ENCODE measurements at places on chromosomes 4 and X.

- DNase-seq, result no peak
Measured at GRCh38 chr4:16056681-16057385, 27.0 kb downstream of the PROM1 start.

GRCh38 chrX:132474544-132475248, 14.1 kb downstream of the MBNL3 start:
- no peak for DNase-seq

DNA sequence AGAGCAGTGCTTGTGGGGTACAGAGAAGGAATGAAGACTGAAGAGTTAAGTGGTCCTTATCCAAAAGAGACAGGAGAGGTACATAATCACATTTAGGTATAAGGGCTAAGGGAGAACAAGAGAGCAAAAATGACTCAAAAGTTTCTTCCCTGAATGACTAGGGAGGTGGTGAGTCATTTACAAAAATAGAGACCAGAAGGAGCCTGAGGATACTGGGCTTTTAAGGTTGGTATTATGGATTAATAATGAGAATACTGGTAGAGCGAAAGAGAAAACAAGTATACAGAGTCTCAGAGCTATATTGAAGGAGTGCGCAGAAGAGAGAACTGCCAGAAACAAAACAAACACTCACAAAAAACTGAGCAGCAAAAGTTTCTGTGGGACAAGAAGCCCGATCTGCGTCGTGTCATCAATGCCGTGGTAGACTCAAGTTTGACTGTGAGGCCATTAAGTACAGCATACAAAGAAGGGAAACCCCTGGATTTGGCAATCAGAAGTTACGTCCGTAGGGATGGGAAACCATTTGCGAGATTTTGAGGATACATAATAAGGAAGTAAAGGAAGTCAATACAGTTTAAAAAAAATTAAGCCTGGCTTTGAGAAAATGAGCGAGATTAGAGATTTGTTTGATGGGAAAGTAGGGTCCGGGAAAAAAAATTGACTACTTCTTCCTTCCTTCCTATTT, 129.1 kb upstream of the STIM2 start:
- no peak for DNase-seq

DNA sequence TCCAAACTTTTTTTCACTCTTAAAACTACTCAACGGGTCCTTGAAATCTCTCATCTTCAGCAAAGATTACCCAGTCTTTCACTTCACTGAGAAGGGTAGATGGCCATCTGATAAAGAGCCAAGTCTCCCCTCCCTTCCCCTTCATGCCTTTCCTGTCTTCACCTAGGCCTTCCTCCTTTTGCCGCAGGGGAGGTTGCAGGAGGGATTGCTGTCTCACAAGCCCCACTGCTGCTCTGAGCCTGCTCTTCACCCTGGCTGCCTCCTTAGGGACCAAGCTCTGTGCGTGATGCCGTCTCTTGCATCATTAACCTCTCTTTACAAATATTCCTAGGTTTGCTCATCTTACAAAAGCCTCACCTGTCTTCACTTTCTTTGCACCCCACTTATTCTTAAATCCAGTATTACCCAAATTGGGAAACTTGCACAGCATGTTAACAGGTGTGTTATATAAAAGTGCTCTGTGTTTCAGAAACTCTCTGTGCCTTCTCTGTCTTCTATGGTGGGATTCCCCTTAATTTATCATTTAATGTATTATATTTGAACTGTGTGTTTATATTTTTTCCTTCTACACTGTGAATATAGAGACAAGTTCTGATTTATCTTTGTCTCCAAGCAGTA, 3.8 kb downstream of the ZFX start:
- DNase-seq, result peak; percentile 28

- DNase-seq, result no peak
Measured at GRCh38 chrX:103275947-103276567, 493 bp downstream of the TCEAL5 start.

DNA sequence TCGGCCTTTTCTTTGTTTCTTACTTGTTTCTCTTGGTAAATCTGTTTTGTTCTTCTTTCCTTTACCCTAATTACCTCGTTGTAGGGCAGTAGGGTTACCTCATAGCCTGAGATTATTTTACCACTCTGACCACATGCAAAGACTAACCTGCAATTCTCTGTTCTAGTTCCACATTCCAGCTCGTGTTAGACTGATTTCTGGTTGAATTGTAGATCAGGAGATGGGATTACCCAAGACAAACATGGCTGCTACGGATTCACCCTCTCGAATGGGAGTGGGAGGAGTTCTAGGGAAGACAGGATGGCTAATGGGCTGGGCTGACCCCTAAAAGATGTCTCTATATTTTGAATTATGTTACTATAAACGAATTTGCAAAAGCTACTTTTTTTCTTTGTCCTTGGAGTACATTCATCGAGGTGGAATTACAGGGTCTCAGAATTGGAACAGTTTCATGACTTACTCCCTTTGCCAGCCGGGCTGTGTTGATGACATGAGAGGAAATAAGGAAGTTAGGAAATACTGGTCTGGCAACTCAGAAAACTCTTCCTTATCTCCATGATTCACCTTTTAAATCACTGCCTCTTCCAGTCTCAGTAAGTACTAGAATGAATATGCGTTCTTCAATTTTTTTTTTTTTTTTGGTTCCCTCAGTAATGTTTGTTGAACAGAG, 36.7 kb upstream of the FBXW7 start:
- no peak for DNase-seq

DNA sequence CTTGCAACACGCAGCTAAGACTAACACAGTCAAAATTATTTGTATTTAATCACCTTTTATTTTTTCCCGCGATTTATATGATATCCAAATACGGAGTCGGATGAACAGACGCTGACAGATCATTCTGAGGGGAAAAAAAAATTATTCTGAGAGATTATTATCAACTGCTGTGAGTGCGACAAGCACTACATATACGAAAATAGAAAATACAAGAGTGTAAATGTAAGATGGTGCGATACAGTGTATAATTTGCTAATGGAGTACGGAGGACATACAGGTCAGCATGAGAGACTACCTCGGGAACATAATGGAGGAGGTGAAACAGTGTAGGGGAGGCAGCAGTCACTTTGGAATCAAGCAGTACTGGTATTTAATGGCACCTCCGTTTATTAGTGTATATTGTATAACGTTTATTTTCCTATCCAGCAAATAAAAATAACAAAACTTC, 2.8 kb upstream of the LIN54 start:
- no peak for DNase-seq

GRCh38 chr4:177450426-177451107, 8.3 kb upstream of the AGA start:
- no peak for DNase-seq

DNA sequence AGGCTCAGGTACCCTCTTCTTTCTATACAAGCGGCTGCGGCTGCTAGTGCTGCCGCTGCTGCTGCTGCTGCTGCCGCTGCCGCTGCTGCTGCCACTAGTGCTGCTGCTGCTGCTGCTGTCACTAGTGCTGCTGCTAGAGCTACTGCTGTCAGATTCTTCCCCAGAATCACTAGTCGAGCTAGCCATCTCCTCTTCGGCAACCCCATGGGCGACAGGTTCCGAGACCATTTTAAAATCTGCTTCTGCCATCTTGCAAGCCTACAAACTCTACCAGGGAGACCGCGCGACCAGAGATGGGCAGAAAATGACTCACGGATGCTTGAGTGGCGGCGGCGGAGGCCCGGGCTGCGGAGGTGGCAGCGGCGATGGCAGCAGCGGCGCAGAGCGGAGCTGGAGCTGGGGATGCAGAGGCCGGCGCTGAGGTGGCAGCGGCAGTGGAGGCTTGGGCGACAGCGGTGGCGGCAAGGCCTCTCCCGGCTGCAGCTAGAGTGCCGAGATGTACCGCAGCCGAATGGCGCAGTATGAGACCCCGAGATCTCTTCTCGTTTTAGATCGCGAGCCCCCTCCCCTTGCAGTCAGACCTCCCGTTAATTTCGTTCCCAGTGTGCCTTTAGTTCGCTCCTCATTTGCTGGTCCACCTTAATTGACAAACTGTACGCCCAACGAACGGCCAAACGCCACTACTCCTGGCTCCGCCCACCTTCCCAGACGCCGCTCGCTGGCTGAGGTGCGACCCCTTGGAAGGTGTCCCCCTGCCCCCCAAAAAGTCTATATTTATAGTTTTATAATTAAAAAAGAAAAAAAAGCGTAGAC, at the start of gene NAP1L3:
Gene NAP1L3 (minus strand): TSS at position 523 of the 813 bp plus-strand sequence. CDS start 274 bp downstream, at position 249.
- DNase-seq, result peak; percentile 88

DNA sequence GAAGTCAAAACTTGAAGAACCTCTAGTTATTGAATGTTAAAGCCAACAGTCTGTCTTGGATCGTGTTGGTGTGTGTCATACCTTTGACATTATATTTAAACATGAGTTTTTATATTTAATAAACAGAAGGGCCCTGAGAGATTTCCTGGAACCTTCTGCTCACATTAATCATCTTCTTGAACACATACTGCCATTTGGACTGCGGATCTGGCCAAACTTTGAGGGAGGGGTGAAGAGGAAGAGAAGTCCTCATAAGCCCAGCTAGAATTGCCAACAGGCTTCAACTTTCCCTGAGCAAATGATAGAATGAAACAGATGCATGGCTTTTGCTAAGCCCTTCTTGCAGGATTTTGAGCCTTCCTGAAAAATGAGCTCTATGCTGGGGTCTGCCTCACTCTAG, 27.4 kb downstream of the CCKAR start:
- no peak for DNase-seq

- DNase-seq, result no peak
Measured at GRCh38 chrX:139563251-139563650, 32.7 kb downstream of the F9 start.

- no peak for DNase-seq
Measured at GRCh38 chr4:4874254-4874653, 14.8 kb downstream of the MSX1 start.

GRCh38 chr4:54184581-54184980, 44.5 kb upstream of the PDGFRA start:
- no peak for DNase-seq

- DNase-seq, result no peak
Measured at GRCh38 chr4:71907782-71908181, 123.9 kb upstream of the GC start.

GRCh38 chrX:104854188-104854587, 288.2 kb downstream of the IL1RAPL2 start:
- no peak for DNase-seq

All from testis (tissue), 5 donors.